Cerebellar cortex (tissue), 1 donor: ENCODE measurements at places on chromosomes 3 and 15.

- no peak for DNase-seq
Measured at GRCh38 chr3:130669740-130670139, 76.9 kb downstream of the PIK3R4 start.

DNA sequence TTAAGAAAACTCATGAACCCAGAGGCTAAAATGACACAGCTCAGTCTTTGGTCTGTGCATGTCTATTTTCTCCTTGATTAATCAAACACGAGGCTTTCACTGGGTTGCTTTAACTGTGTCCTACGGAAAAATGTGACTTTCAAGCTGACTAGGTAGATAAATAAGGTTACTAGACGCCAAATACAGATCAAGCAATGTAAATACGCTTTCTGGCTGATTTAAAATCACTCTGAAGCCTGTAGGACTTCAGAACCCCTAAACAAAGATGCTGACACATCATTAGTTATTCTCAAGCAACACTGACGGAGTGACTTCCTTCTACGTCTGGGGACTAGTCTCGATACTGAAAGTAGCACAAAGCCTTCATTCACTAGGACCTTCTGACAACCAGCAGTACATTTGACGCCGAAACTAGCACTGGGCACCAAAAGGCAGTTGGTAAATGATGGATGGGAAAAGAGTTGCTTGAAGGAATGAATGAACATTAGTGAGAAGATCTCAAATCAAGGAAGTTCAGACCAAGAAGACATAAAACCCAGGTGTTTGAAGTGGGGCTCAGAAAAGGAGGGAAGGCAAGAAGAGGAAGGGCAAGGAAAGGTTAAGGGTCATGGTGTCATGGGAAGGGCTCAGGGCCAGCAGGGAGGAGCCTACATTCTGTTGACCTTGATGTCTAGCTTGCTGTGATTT is 67.1 kb upstream of the CDV3 start:
- DNase-seq: no peak

DNA sequence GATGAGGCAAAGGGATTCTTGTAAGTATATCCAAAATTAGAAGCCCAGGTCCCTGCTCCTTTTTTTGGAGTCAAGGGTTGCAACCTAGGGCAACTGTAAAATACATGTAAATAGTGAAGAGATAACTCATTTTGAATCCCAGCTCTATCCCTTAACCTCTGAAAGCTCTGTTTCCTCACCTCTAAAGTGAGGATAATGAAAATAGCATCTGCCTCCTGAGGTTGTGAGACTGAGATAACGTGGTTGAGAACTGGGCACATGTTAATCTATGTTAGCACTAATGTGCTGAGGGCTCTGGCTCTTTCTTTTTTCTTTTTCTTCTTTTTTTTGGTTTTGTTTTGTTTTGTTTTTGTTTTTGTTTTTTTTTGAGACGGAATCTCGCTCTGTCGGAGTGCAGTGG is 4.8 kb upstream of the NKTR start:
- no peak for DNase-seq

GRCh38 chr3:72257738-72258137 is 472.8 kb upstream of the PROK2 start:
- DNase-seq: no peak

DNA sequence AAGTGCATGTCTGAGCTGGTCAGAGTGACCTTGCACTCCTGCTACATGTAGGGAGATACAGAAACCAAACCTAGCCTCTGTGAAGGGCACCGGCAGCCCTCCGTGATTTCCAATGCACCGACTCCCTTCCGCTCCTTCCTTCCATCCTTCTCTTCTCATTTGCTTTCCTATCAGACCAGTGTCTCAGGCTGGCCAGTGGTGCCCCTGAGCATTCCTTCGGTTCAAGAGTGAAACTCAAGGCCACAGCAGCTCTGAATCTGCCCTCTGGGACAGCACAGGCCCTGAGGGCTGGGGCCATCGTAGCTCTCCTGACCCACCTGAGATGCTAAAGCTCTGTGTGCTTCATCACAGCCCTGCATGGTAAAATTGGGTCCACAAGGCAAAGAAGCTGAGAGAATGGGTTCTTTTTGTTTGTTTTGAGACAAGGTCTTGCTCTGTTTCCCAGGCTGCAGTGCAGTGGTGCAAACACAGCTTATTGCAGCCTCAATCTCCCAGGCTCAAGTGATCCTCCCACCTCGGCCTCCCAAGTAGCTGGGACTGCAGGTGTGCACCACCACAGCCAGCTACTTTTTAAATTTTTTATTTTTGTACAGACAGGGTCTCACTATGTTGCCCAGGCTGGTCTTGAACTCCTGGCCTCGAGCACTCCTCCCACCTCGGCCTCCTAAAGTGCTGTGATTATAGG is 2.3 kb upstream of the BMF start:
- no peak for DNase-seq

DNA sequence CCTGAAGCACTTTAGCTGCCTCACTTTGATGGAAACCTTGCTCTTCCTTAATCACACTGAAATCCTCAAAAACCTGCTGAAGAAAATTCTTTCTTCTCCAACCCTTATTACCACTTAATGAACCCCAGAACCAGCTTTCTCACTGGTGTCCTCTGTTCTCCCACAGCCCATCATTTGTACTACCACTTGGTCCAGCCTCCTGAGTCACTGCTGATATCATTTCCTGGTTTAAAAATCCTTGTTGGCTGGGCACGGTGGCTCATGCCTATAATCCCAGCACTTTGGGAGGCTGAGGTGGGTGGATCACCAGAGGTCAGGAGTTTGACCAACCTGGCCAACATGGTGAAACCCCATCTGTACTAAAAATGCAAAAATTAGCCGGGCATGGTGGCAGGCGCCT is 418.6 kb upstream of the KCNMB2 start:
- no peak for DNase-seq

DNA sequence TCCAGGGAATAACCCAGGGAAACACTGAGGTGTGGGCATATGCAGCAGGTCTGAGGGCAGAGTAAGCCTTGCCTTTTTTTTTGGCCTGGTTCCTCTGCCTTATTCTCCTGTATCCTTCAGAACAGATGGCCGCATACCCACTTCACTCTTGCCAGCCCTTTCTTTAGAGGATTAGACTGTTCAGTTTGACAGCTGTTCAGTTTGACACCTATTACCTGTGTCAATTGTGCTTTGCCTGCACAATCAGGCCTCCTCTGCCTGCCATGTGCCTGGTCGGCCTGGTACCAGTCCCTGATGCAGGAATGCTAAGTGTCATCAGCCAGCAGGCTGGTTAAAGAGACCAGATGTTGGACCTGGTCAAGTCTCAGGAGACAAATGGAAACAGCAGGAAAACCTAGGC is 22.3 kb downstream of the TM6SF1 start:
- peak; percentile 62 for DNase-seq

- no peak for DNase-seq
Measured at GRCh38 chr3:70464876-70465275, 152.4 kb upstream of the MDFIC2 start.

- peak; percentile 86 for DNase-seq
Measured at GRCh38 chr3:34260271-34261000, 462.0 kb downstream of the PDCD6IP start.

- peak; percentile 83 for DNase-seq
Measured at GRCh38 chr3:180912304-180913296, at the start of gene FXR1. Gene FXR1, plus strand, starts transcription at chr3:180912670. Its CDS starts 16 bp downstream, at chr3:180912686.

DNA sequence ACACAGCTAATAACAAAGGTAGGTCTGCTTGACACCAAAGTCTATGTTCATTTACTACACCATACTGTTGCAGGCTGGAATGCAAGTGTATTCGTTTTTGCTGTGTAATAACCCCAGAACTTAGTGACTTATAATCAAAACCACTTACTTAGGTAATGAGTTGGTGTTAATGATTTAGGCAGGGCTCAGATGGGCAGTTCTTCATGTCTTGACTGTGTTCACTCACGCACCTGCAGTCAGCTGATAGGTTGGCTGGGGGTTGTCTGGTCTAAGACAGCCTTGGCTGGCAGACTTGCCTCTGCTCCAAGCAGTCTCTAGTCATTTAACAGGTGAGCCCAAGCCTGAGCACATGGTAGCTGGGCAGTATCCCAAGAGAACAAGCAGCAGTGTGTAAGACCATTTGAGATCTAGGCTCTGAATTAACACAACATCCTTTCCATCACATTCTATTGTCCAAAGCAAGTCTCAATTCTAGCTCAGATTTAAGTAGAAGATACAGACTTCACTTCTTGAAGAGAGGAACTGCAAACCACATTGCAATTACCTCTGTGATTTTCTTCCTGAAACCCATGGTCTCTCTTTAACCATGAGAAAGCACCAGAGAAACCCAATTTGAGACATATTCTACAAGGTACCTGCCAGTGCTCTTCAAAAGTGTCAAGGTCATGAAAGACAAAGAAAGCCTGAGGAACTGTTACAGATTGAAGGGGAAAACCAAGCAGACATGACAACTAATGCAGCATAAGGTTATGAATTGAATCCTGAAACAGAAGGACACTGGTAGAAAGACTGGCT is 13.3 kb upstream of the DCLK3 start:
- no peak for DNase-seq

GRCh38 chr15:71508081-71508682 is 302.2 kb upstream of the NR2E3 start:
- DNase-seq: no peak

DNA sequence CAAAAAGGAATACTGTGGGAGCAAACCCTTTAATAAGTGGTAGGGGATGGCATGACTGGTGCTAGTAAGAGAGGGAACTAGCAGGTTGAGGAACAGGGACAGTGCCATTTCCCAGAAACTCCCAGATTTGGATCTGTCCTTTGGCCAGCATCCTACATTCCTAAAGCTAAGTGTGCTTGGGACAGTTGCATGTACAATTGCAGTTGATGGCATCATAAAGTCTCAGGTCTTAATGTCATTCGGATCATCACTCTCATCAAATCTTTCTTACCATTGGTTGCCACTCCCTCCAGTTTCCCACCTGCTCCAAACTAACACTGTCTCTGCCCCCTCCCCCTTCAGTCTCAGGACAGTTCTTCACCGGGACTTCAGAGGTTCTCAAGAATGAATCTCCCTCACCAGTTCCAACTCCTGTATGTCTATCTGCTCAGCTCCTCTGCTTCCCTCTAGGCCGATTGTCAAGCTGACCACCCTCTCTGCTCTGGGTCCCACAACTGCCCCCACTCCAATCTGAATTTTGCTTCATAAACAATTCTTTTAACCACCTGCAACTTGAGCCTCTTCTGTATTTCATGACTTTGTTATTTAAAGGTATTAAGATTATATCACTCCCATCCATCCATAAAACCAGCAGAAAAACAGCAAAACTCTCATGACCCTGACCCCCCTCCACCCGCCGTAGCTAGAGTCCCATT is 260.8 kb downstream of the CGGBP1 start:
- no peak for DNase-seq

DNA sequence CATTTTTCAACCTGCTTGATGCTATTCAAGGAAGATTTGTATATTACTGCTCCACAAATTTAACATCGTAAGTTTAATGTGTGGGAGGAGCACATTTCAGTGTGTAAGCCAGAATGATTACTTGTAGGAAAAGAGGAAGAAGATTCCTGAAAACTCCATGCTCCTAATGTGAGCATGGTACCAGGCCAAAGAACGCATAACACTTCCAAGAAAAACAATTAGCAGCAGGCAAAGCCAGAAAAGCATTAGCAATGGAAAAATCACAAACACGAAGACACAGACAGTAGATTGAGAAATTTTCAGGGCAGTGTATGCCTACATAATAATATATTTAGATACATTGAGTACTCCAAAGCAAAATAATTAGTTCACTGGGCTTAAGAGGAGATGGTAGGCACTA is 96.6 kb upstream of the CBLB start:
- DNase-seq: peak; percentile 47

DNA sequence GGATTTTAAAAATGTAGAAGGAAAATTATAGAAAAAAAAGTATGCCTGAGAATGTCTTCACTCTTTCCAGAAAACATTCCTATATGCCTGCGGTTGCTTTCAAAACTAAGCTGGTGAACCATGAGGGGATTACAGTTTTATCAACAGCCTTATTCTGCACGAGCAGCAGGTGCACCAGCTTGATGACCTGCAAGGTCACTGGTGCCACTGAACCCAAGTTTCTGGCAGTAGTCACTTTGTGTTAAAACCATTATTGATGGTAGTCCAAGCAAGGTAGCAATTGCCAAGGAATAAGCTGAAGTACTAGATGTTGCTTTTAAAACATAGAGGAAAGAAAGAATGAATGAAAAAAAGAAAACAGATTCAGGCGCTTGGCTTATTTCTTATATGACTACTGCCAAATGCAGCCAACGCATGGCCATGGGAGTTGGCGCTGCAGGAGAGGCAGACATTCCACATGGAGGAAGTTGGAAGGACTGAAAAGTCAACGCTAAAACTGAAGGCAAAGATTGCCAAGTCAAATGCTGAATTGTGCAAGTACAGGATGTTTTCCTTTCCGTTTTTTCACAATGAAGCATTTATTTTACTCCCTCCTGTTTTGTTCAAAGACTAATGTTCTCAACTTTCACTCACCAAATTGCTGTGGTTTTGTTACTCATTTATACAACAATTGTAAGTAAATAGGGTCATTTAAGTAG is 601.4 kb downstream of the CADM2 start:
- peak; percentile 71 for DNase-seq

DNA sequence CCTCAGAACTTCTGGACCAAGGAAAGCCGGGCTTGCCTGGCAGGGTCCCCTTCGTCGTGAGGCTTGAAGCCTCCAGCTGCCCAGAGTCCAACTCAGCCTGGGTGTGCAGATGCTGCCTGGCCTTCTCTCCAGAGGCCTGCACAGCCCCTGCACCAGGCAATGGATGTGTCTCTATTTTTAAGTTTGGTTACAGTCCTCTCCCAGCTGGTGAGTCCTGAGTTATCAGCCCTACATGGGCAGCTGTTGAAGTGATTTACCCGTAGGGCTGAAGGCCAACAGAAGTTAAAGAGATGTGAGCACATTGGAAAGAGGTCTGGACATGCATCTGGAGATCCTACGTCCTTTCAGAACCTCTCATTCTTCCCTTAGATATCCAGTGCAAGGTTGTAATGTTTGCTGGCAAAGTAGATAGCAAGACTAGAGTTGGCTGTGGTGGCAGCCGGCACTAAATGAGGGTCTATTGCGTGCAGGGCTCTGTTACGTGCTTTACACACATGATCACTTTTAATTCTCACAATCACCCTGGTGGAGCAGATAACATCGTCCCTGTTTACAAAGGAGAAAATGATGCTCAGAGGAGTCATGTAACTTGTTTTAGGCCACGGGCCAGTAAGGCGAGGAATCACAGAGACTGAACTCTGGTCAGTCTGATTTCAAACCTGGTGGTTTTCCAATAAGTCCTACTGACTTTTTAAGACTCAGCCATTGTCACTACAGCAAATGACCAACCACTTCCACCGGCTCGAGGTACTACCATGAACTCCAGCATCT is 9.9 kb downstream of the FYCO1 start:
- no peak for DNase-seq

GRCh38 chr3:20648294-20648693 is 462.3 kb upstream of the SGO1 start:
- no peak for DNase-seq

DNA sequence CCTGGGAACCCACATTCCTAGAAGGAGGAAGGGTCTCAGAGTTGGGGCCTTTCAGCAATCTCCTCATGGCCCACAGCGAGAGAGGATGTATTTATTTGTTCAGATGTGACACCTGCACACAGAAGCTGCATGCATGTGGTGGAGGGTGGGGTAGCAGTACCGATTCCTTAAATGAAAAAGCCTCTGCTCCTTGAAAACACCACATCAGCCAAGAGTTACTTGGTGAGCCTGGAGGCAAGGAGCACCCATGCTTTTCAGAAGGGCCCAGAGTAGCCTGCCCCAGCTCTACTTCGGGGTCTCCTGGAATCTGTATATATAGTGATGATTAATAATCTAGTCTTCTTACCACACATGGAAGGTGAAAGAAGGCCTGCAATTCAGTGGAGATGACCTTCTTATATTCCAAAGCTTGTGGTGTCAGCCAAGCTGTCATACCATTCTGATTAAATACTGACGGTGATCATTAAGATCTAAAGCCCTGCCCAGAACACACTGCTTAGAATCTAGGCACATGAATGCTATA is 33.5 kb downstream of the SEMA6D start:
- DNase-seq: no peak
